ENCODE measurements at places on chromosomes 1 and 21. TPM values are rescaled to one million over a fixed set of nuclear protein-coding genes. Genes with fewer than 3 reads are reported as not detected.

Gene LCE1F
- total RNA-seq, result not detected

Gene PGLYRP4
- total RNA-seq, result 0.07 TPM

Gene FLG
- not detected for total RNA-seq

Gene NTMT2
- total RNA-seq, result not detected

Gene SPRR4
- not detected for total RNA-seq

Gene SNRPE
- 83.4 TPM for total RNA-seq

Gene CFAP74
- total RNA-seq, result not detected

Gene CHTOP
- 58.1 TPM for total RNA-seq

Gene NMNAT2
- total RNA-seq, result 1.0 TPM

Gene XCL1
- not detected for total RNA-seq

Gene IGSF21
- total RNA-seq, result not detected

Gene CD244
- total RNA-seq, result not detected

Gene ERICH3
- total RNA-seq, result not detected

Gene PLCH2
- total RNA-seq, result 0.92 TPM

Gene PATJ
- 34.7 TPM for total RNA-seq

Gene DCDC2B
- not detected for total RNA-seq

Gene CCDC27
- not detected for total RNA-seq

Gene PALMD
- total RNA-seq, result 0.17 TPM

Gene ATP8B2
- 30.9 TPM for total RNA-seq

Gene KRTAP10-11
- total RNA-seq, result not detected

Gene MYOC
- total RNA-seq, result not detected

Gene TTLL10
- not detected for total RNA-seq

Gene DNM3
- 1.6 TPM for total RNA-seq

Gene SLC22A15
- total RNA-seq, result 12.9 TPM

Gene MTHFR
- 26.6 TPM for total RNA-seq

Gene CNR2
- not detected for total RNA-seq

Gene C1QA
- 0.82 TPM for total RNA-seq

Gene LINGO4
- total RNA-seq, result not detected

Gene FMOD
- 0.79 TPM for total RNA-seq

Gene RNU1-1
- total RNA-seq, result under 0.01 TPM

Gene CYP4A11
- total RNA-seq, result not detected

Gene NPR1
- total RNA-seq, result 2.1 TPM

Gene STRIP1
- total RNA-seq, result 41.0 TPM

Gene HSF2BP
- total RNA-seq, result 3.5 TPM

Gene ERG
- 0.34 TPM for total RNA-seq

Gene KPRP
- not detected for total RNA-seq

Gene TAS1R1
- total RNA-seq, result not detected

Gene FLG2
- not detected for total RNA-seq

Gene SLC30A10
- total RNA-seq, result not detected

Gene COL16A1
- total RNA-seq, result 10.8 TPM

Gene LAMB3
- total RNA-seq, result 348 TPM

Gene PHACTR4
- total RNA-seq, result 31.3 TPM

Gene PRR9
- total RNA-seq, result not detected

Gene CELA3B
- not detected for total RNA-seq

Gene PTPRF
- 297 TPM for total RNA-seq

Gene KRTAP10-6
- total RNA-seq, result not detected

Gene BMP8B
- 2.8 TPM for total RNA-seq

Gene FCRL2
- not detected for total RNA-seq

Gene NES
- 76.8 TPM for total RNA-seq

Gene ACKR1
- not detected for total RNA-seq

Gene OR2T3
- total RNA-seq, result not detected

Data from kidney epithelial cell (primary cell).